HFF-Myc (cell line): ENCODE measurements at places on chromosomes 7 and 10.

DNA sequence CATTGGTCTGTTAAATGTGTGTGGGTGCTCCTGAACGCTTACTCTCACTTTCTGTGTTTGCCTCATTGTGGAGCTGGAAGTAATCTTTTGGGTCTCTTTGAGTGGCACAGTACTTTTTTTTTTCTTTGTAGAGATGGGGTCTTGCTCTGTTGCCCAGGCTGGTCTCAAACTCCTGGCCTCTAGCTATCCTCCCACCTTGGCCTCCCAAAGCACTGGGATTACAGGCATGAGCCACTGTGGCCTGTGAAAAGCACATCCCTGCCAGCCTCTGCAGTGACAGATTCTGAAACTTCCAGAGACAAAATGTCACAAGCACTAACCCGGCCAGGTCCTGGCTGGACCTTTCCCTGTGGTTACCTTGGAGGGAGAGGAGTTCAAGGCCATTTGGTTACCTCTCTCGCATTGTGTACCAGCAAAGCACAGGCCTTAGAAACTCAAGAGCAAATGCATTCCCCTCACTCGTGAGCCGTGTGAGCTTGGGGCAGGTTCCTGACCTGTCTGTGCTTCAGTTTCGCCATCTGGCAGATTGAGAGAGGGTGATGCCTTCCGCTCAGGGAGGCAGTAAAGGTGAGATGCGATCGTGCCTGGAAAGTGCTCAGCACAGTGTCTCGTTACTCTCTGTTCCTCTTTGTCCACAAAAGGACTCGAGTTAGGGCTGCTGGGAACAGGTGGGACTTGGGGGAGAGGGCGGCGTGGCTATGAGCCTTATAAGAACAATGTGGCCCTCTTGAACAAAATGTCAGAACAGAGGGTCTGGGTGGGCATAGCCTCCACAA, 72.6 kb upstream of the SEPHS1 start:
- no peak for DNase-seq

- DNase-seq: no peak
Measured at GRCh38 chr10:89924261-89924660, 222.9 kb downstream of the KIF20B start.

- no peak for DNase-seq
Measured at GRCh38 chr7:2030475-2031450, 202.0 kb downstream of the MAD1L1 start.

DNA sequence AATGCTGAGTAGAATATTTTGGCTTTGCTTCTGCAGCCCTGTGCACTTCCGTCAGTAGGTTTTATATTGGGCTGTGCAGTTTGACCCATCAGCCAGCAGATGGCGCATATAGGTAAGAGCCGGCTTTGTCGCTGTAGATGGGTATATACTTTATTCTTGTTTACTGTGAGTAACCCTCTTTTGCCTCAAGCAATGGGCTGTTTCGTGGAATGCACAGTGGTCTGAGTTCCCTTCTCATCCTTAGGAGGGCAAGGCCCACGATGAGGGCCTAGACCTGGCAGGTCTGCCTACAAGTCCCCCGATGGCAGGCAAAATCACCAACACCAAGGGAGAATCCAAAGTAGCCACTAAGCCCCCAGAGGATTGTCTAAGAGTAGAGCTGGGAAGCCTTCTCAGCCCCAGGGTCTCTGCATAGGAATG, 1002.9 kb upstream of the KCND2 start:
- peak; percentile 9 for DNase-seq

DNA sequence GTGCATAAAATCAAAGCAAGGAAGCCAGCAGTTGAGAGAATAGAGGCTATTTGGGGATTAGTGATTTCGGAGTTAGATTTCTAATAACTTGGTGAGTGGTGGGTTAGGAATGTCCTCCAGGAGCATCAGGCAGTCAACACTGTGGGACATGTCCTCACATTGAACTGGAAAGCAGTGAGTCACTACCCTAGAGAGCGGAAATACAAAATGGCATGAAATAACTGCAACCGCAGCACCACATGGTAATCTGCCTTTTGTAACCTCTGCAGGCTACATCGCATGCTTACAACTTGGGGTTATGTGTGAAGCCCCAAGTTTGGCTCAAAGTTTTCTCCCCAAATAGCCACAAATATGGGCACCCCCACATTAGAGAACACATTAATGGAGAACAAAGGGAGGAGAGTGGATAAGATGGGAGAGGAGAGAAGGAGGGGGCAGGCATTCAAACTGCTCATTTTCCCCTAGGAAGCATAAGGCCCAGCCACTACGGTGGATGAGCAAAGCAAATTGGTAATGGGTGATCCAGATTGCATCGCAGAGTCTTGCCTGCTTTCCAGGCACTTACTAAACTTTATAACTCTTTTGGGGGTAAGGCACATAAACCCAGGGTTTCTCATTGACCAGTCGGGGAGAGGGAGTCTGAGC, 22.0 kb upstream of the SLF2 start:
- DNase-seq: peak; percentile 97

GRCh38 chr7:25557379-25557917, 329.2 kb upstream of the NPVF start:
- DNase-seq: no peak

GRCh38 chr10:6669269-6669859, 89.3 kb upstream of the PRKCQ start:
- peak; percentile 37 for DNase-seq

DNA sequence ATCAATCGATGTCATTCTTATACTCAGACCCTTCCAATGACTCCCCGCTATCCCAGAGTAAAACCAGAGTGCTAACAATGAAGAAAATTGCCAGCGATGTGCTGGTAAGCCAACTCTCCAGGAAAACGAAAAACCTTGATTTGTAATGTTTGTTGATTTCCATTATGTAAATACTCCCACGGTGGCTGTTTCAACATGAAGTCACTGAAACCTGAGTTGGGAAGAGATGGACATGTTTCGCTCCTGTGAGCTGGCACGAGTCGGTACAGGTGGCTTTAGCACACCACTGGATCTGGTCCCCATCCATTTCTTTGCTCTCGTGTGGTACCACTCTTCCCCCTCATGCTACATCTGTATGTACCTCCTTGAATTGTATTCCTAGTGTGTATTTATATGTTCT, 52.9 kb downstream of the AP3M1 start:
- DNase-seq: no peak

- DNase-seq: no peak
Measured at GRCh38 chr7:138024765-138025164, 22.9 kb upstream of the CREB3L2 start.

GRCh38 chr10:71802715-71803488, 29.6 kb upstream of the VSIR start:
- no peak for DNase-seq

DNA sequence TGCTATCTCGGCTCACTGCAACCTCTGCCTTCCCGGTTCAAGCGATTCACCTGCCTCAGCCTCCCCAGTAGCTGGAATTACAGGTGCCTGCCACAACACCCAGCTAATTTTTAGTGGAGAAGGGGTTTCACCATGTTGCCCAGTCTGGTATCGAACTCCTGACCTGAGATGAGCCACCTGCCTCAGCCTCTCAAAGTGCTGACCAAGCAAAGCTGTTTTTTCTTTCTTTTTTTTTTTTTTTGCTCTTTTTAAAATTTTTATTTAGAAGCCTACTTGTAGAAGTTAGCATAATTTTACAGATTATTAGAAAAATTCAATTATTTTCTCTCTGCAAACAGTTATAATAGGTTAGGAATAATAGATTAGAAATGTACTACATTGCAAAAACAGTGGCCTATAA, 1.2 kb upstream of the FGFBP3 start:
- no peak for DNase-seq

DNA sequence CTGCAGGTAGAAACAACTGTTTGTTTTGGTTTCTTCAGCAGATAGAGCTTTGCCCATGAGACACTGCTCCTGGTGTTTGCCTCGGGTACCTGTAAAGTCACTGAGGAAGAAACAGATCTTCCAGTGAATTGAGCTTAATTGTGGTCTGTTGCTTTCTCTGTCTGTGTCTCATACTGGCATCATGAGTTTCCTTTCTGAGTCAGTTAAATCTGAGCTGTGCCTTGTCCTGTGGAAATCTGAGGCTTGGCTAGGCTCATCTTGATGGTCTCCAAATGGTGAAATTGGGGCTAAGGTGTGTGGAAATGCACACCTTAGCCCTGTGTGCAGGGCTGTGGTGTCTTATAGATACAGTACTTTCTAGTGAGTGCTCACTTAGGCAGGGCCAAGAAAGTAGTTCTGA, 67.4 kb downstream of the GBF1 start:
- DNase-seq: no peak

DNA sequence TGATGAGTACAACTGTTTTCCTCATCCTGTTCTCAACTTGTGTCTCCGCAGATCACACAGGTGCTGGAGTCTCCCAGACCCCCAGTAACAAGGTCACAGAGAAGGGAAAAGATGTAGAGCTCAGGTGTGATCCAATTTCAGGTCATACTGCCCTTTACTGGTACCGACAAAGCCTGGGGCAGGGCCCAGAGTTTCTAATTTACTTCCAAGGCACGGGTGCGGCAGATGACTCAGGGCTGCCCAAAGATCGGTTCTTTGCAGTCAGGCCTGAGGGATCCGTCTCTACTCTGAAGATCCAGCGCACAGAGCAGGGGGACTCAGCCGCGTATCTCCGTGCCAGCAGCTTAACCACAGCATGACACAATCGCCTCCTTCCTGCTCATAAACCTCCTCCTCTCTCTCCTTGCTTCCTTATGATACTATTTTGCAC, 126.7 kb upstream of the PRSS58 start:
- peak; percentile 27 for DNase-seq

DNA sequence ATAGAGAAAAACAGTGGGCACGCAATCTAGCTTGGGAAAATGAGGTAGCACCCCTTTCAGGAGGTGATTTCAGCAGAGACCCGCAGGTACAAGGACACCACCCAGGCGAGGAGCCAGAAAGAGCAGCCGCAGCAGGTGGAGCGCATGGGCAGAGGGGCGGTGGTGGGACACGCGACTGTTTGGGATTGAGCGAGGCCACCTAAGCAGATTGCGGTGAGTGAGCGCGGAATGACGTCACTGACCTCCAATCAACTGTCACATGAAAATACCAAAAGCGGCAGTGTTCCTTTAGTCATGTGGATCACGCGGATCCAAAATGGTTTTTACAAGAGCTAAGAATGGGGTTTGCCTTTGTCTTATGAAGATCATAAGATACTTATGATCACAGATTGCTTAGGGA, 40.2 kb upstream of the SLC26A3 start:
- no peak for DNase-seq

DNA sequence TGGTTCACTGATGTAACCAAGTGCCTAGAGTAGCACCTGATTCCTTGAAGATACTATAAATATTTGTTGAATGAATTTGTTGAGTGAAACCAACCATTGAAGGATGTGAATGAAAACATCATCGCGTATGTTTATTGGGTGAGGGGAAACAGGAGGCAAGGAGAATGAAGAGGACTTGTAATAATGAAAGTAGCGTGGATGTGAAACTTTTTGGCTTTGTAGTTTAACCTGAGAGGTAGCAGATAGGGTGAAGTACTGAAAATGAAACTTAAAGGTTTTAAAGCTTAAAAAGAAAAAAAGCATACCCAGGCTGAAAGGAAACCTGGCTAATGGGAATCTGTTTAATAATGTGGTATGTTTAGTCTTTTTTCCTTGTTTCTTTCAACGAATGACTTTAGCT, 5.2 kb downstream of the CCNY start:
- no peak for DNase-seq

DNA sequence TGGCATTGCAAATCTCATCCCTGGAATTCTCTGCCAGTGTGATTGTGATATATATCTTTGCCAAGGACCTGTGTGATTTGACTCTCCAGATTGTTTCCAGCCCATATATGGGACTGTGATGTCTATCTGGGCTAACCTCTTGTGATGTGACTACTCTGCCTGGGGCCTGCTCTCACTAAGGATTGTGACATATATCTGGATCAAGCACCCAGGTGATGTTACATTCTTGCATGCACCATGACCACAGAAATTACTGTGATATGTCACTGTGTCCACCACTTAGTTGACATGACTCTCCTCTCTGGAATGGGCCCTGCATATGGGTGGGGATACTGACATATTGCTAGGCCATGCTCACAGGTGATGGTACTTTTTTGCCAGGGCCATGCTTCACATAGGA, 86.6 kb downstream of the ZNF736 start:
- DNase-seq: no peak

DNA sequence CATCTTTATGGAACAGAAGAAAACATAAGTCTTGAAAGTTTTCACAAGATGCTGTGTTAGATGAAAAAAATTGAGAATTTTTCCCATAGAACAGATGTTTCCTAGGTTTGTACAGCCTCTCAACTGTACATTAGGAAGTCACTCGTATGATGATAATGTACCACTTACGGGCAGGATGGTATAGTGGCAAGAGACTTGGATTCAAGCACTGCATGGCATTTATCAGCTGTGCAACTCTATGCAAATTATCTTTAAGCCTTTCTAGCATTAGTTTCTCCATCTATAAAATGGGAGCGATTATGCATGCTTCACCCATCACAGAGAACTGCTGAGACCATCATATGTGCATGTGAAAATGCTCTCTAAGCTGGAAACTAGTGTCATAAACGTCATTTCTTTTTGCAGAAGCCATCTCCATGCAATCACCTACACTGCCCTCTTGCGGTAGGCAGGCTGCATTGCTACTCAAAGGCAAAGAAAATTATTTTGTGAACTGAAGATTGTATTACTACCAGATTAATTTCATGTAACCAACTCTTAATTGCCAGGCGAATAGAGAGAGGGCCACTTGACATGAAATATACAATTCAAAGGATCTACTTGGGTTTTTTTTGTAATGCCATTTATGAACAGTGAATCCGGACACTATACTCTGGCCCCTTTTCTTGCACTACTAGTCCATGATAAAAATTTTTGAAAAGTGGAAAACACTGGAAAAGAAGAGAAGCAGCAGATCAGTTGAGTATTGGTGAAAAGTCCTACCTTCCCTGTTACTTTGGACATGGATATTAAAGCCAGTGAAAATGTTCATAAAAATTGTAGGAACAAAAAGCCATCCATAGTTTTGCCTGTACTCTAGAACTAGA, 102.3 kb downstream of the JAZF1 start:
- no peak for DNase-seq

- DNase-seq: no peak
Measured at GRCh38 chr7:157837047-157837446, 500.2 kb downstream of the DNAJB6 start.

DNA sequence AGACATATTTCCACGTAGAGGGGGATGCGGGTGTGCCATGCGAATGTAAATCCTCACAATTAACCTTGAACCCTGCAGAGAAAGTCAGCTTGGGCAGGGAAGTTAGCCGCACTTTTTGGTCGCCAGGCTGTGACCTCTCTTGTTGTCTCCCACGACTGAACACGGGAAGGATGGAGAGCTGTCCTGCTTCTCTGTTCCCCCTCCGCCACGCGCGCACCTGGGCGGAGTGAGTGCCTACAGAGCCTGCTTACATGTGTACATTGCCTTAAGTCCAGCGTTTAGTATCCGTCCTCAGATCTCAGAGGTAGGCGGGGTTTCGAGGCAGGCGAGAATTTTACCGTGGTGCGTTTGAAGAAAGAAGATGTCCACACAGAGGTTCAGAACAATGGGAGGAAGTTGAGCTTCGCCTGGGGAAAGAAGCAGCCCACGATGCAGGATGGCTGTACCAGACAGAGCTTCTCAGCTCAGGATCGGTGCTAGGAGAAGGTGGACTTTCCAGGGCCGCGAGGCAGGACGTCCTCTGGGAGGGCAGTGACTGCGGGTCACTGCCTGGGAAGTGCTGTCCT, 482 bp upstream of the ERCC6 start:
- no peak for DNase-seq
